Stimulated activated CD4-positive, alpha-beta T cell treated with anti-CD3 and anti-CD28 coated beads, Interleukin-1b, Interleukin-23, amount 100 ng/mL, for 4 hours (primary cell): ENCODE measurements at places on chromosomes 2 and 18.
A peak's percentile ranks its signal among the peaks of the same experiment; 100 is the strongest.

DNA sequence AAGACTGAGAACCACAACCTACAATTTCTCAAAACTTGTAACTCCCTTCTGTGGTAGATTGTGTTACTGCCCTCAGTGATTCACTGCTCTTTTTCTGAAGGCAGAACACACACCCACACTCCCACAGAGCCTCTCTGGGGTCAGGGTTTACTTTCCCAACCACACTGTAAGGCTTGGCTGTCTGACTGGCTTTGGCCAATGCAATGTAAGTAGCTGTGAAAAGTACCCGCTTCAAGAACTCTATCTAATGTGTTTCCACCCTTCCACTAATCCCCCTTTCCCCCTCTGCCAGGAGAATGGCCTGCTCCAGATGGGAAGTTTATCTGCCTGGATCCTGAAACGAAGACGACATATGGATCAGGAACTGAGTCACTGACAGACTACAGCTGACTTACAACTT, 222.7 kb downstream of the CDH2 start:
- DNase-seq: no peak

DNA sequence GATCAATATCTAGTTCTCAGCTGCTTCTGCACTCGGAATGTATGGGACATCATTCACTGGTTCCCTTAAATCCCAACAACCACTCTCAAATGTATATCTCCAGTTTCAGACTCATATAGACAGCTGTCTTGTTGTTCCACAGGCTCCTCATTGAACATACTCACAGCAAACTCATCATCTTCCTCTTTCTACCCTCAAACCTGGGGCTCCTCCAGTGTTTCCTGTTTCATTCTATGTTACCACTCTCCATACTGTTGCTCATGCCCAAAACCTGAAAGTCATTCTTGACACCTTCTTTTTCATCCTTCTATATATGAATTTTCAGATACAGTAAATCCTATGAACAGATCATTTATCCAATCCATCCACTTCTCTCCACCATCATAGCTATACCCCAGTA, 18.7 kb upstream of the REL start:
- no peak for DNase-seq

GRCh38 chr2:187854801-187855200, 300.6 kb upstream of the TFPI start:
- no peak for DNase-seq

- DNase-seq: no peak
Measured at GRCh38 chr18:31738460-31739407, 21.9 kb downstream of the SLC25A52 start.

GRCh38 chr2:9474361-9475057, at the start of gene IAH1:
TSS of gene IAH1 (plus strand) at chr2:9474551. CDS start at chr2:9474567, 16 bp downstream.
- DNase-seq: peak; percentile 75

- DNase-seq: no peak
Measured at GRCh38 chr2:159614534-159615366, 1.6 kb downstream of the BAZ2B start.

- no peak for DNase-seq
Measured at GRCh38 chr2:171185165-171185818, 24.6 kb upstream of the TLK1 start.

DNA sequence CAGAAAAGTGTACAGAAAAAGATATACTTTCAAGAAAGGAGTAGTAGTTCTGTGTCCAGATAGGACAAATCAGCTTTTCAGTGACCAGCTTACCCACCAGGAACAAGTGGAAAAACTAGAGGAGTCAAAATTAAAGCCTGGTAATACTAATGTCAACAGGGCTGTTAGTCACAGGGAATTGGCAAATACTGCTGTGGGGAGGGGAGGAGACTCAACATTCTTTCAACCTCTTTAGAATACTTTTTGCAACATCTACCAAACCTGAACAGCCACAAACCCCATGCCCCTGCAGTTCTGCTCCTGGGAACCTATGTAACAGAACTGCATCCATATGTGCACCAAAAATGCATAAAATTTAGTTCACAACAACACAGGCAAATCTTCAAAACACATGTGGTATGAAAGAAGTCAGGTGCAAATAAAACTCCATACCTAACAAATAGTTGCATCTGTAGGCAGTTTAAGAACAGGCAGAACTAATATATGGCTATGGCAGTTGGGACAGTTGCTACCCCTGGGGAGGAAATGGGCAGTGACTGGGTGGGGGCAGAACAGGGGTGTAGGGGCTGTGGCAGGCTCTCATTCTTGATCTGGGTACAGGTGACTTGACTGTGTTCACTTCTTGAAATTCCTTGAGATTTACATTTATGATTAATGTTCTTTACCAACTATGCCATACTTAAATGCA, 9.7 kb downstream of the CMPK2 start:
- no peak for DNase-seq

GRCh38 chr2:79099140-79099686, 11.4 kb upstream of the REG1B start:
- no peak for DNase-seq

GRCh38 chr2:208249296-208249695, 5.6 kb downstream of the IDH1 start:
- DNase-seq: no peak

GRCh38 chr2:222424276-222424728, at the start of gene SGPP2:
TSS of gene SGPP2 (plus strand) at chr2:222424543. CDS start at chr2:222424603, 60 bp downstream.
- DNase-seq: peak; percentile 11

DNA sequence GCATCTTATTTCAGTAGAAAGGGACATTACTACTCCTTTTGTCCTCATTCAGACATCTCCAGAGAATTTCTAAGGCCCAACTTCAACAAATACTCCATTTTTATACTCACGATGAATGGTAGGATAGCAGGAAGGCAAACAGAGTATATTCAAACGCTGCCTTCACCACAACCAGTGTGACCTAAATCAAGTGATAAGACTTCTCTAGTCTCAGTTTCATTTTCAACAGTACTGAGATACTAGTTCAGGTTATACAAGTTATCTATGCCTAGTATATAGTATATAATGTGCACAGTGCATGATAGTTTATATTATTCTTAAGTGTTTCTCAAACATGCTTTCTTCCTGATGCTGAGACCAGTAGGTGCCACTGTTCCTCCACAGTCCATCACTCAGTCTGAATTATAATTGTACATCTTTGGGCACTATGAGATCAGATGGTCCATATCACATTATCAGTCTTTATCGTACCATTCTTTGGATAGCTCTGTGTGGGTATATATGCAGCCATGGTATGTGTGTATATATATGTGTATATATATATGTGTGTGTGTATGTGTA, 66.3 kb upstream of the RPE start:
- no peak for DNase-seq

- DNase-seq: no peak
Measured at GRCh38 chr2:100971221-100971620, 30.9 kb upstream of the RPL31 start.

DNA sequence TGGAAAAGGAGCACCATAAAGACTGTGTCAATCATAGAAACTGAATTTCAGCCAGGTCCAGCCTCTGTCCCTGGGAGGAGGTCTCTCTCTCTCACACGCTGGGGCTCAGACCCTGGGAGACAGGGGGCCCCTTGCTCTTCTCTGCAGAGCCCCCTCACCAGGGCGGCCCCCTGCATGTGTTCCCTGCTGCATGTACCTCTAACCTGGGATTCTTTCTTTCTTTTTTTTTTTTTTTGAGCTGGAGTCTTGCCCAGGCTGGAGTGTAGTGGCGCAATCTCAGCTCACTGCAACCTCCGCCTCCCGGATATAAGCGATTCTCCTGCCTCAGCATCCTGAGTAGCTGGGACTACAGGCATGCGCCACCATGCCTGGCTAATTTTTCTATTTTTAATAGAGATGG, 46.5 kb downstream of the TPO start:
- DNase-seq: no peak

DNA sequence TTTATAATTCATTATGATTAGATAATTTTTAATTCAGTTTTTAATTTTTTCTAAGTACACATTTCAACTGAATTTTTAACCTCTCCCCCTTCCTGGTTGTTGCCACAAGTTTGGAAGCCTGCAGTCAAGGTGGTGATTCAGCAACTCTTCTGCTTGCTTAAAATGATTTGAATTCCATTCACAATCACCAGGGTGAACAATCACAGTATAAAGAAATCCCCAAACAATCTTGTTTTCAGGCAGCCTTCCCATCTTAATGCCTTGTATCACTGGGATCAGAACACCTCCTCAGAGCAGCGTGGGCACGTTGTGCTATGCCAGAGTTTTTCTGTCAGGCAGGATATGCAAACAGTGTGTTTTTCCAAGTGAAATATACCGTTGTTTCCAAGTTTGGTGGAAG, 46.7 kb upstream of the BARD1 start:
- DNase-seq: no peak

DNA sequence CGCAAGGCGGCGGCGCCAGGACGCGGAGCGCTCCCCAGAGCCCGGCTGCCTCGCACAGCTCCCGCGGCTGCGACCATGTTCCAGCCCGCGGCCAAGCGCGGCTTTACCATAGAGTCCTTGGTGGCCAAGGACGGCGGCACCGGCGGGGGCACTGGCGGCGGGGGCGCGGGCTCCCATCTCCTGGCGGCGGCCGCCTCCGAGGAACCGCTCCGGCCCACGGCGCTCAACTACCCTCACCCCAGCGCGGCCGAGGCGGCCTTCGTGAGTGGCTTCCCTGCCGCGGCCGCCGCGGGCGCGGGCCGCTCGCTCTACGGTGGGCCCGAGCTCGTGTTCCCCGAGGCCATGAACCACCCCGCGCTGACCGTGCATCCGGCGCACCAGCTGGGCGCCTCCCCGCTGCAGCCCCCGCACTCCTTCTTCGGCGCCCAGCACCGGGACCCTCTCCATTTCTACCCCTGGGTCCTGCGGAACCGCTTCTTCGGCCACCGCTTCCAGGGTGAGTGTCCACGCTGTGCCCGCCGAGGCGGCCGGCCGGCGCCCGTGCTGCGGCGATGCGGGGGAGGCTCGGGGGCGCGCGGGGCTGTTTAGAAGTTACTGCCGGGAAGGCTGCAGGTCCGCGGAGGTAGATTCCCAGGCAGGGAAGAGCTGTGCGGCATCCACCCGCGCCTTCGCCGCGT, 696 bp downstream of the EMX1 start:
- no peak for DNase-seq

- DNase-seq: no peak
Measured at GRCh38 chr18:78920456-78921138, 59.0 kb upstream of the SALL3 start.

DNA sequence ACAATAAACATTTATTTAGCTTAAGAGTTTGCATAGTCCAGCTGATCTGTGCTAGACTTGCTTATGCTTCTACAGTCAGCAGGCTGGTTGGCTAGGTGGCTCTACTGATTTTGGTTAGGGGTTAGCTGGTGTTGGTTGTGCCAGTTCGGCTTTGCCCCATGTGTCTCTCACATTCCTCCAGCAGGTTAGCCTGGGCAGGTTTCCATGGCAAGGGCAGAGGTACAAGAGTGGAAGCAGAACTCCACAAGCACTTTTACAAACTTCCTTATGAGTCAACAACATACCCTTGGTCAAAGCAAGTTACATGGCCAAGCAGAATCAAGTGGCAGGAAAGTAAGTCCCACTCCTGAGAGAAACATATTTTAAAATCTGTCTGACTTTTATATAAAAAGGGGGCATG, 82.3 kb downstream of the SS18 start:
- no peak for DNase-seq

DNA sequence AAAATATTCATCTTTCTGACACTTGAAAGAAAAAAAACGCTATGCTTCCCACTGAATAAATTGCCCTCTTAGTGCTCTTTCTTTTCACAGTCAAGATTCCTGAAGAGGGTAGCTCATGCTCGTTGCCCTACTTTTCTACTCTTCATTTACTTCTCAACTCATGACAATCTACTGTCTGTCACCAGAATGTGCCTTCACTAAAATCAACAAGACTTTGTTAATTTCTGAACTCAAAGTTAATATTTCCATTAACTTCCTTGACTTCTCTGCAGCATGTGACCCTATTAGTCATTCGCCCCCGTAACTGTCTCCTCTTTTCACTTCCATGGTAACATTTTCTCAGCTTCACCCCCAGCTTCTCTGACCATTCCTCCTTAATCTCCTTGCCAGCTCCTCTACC, 98.9 kb upstream of the MAPRE2 start:
- no peak for DNase-seq

DNA sequence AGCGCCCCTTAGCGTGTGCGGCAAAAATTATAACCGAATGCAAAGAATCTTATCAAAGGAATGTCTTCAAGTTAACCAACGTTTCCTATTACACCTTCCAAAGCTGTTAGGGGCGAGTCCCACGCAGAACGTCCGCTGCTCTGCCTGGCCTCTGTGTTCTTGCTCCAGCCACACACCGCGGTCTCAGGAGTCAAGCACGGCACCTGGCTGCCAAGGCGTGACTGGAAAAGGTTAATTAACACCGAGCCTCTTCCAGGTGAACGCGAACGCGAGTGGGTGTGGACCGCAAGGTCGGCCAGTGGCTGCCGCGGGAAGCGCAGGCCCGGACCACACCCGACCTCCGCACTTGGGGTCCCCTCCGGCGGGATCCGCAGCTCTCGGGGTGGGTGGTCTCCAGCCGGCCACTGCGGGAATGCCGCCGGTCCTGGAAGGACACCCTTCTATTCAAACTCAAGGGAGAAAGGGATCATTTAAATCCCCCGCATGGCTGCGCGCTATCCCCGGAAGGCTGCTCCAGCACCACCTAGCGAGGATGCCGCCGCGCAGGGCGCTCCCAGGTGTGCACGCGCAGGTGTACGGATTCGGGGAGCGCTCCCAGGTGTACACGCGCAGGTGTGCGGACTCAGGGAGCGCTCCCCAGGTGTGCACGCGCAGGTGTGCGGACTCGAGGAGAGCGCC, 830 bp downstream of the CYB5A start:
- no peak for DNase-seq

DNA sequence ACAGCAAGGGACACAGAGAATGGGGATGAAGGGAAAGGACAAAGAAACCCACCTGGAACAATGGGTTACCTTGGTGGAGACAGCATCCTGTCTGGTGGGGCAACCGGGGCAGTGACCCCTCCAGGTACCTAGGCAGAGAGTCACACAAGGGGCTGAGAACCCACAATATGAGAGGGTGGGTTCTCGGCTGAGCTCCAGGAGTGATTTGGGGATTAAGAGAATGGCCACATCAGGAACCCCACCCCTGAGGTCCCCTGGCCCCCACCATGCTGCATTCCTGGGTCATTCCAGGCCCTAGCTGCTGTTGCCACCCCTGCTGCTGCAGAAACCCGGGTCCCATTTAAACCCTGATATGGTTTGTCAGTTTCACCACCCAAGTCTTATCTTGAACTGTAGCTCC, 172.3 kb downstream of the RTP5 start:
- no peak for DNase-seq

- no peak for DNase-seq
Measured at GRCh38 chr2:130185436-130185835, 3.4 kb downstream of the MZT2B start.

- DNase-seq: no peak
Measured at GRCh38 chr2:101961338-101962191, 30.2 kb upstream of the IL1R2 start.

- DNase-seq: no peak
Measured at GRCh38 chr2:221241072-221241471, 331.0 kb downstream of the EPHA4 start.
